ENCODE measurements at places on chromosomes 2 and 18.

DNA sequence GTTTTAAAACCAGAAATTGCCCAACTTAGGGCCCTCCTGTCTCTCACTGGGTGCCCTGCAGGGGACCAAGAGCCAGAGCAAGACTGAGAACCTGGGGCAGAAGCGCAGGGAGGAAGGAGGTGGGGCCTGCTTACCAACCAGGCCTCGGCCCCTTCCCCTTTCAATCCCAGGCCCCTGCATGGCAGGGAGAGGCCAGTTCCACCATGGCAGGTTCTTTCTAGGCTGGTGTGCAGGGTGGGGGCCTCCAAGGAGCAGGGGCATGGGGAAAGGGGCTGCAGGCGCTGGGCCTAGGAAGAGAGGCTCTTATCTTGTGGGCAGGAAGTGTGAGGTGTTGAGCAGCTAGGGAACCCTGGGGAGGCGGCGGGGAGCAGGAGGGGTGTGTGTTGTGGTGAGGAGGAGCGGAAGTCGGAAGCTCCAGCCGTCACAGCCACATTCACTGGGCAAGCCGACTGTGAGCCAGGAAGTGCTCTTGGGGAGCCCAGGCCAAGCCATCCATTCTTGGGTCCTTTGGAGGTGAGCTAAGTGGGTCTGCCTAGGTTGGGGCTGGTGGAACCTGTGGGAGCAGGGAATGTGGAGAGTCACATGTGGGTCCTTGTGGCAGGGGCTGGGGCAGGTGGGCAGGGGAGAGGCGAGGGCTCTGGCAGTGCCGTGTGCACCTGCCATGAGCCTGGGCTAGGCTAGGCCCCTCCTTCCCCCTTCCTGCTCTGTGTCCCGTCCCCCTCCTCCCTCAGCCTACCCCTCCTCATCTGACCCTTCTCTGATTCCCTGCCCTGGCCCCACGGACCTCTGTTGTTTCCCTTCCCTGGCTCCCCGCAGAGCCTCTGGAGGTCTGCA is at the start of gene PSD4:
Gene PSD4, plus strand, starts transcription at position 430 of the 834 bp plus-strand sequence. CDS start 8,486 bp downstream, outside the sequence.
- peak; percentile 83 for DNase-seq

DNA sequence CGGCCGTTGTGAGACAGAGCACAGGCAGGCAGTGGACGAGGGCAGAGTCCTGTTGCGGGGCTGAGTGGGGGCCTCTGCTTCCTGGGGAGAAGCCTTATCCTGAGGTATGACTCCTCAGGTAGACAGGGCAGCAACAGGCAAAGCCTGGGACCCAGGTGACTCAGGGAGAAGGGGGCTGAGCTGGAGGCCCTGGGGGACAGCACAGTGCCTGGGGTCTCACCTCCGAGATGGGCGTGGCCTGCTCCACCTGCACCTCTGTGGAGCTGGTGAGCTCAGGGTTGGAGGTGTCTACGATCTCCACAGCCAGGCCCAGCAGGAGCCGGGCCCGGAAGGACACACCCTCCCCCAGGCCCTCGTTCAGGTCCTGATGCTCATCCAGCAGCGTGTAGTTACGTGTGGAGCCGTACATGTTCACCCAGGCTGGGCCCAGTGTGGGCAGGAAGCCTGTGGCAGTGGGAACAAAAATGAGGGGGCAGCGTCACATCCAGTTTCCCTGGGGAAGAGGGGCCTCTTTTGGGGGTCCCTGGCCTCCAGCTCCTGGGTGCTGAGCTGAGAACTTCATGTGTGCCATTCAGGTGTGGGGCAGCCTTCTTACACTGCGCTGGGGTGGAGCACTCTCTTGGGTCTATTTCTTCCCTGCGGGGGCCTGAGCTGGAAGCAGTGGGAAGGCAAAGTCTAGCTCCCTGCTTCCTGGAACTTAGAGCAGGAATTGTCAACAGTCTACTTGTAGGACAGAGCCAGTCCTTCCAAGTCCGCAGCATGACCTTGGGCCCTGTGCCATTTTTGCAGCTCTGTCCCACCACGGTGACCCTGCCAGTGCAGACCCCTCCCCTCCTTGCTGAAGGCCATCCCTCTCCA is 2.9 kb upstream of the OTOF start:
- DNase-seq: no peak

DNA sequence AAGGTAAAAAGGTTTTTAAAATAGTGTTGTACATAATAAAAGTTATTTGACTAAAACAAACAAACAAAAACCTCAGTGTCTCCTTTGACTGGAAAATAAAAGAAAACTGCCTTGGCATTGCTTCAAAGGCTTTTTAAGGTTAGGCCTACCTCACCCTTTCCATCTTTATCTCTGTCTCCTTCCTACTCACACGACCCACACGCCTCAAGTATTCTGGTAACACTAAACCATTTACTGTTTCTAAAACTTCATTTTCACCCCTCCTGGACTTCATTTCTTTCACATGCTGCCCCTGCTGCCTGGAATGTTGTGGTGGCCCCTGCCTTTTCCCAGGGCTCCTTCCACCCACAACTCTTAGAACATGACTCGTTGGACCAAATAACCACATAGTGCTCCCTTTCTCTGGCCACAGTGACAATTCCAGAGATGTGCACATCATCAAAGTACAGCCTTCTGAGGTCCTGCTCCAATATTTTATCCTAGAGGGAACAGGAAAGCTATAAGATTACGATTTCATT is 54.0 kb downstream of the ERBB4 start:
- DNase-seq: no peak

DNA sequence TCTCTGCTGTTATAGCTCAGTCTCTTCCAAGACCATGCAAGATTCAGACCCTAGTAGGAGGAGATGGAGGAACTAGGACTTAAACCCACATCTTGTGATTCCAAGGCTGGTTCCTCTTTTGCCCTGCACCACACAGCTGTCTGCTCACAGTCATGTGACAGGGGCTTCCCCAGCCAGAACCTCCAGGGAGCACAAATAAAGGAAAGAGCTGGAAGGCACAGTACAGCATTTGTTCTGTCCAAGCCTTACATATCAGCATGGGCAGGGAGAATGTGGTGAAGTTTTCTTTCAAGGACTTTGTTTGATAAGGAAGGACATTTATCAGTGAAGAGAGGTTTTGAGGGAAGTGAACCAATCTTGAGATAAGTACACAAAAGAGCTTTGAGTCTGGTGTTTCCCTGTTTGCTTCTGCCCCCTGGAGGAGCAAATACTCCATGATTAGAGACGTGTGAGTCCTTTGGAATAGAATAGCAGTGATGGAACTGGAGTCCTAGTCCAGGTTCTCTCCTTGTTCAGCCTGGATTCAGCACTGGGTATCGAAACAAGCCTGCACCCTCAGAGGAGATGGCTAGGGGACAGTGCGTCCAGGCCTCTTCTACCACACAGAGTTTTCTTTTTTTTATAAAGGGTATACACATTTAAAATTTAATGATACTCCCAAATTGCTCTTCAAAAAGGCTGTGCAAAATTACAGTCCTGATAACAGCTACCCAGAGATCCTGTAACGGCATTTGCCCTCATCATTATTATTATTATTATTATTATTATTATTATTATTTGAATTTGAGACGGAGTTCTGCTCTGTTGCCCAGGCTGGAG is 24.6 kb upstream of the CASP10 start:
- DNase-seq: peak; percentile 15

- DNase-seq: no peak
These were observed 52.8 kb downstream of the RPL37A start for GRCh38 chr2:216551234-216552068.

DNA sequence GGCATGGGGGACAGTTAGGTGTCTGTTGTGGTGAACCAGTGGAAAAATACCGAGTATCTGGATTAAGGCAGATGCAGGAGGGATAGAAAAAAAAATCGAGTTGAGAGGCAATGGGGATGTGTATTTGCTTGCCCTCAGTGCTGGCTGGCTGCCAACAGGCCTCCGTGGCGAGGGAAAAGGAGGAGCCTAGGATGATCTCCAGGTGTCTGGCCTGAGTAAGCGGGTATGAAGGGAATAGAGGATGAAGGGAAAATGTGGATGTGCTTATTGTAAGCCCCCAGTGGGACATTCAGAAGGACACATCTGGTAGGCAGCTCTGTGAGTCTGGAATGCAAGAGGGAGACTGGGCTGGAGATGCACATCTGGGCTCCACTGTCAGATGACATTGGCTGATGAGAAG is 22.8 kb downstream of the KCNS3 start:
- no peak for DNase-seq

DNA sequence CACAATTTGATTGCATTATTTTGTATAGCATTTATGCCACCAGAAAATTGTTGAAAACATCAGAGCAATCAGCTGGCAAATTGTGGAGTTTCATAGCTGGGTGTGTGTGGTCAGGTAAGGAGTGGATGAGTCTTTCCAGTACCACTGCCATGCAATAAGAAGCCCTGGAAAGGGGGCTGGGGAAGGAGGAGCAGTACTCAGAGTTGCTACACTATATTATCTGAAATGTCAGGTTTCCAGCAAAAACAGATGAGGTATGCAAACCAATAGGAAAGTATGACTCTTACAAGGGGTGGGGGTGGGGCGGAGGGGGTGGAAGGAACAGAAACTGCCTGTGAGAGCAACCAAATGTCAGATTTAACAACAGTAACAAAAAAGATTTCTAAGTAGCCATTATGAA is 112.2 kb downstream of the SOS1 start:
- DNase-seq: no peak

DNA sequence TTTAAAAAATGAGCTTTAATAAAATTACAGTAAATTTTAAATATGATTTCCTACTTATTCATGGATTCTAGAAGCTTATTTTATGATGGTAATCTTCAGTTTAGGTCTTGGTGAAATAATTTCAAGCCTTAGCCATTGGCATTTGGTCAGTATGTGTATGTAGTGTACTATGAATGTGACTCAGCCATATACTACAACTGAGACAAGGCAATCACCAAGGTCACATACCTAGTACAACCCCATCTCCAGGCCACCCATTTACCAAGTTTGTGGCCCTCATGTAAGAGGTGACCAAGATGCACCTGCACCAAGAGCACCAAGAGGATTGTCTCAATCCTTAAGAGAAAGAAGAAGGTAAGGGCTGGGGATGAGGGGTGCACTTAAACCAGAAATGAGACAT is 54.8 kb upstream of the FRZB start:
- DNase-seq: no peak

DNA sequence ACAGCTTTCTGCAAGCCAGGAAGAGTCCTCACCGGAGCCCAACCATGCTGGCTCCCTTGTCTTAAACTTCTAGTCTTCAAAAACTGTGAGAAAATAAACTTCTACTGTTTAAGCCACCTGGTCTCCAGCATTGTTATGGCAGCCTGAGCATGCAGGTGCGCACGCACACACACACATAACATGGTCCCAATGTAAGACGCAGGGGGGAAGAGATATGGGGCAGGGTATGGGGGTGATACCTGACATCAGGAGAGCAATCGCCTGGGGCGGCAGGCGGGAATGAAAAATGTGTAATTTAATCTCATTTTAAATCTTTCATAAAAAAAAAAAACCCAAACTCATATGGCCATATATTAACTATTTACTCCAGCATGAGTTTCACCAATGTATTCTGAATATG is 18.0 kb downstream of the HJURP start:
- DNase-seq: no peak

DNA sequence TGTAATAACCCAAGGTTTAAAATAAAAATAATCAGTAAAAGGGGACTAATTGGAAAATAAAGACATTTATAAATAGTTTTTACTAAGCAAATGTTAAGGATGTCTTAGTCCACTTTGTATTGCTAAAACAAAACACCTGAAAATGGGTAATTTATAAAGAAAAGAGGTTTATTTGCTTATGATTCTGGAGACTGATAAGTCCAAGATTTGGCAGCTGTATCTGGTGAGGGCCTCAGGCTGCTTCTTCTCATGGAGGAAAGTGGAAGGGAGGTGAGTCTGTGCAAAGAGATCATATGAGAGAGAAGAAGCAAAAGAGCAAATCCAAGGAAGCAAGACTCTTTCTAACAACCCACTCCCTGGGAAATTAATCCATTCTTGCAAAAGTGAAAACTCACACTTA is 299.5 kb downstream of the DSC3 start:
- no peak for DNase-seq

DNA sequence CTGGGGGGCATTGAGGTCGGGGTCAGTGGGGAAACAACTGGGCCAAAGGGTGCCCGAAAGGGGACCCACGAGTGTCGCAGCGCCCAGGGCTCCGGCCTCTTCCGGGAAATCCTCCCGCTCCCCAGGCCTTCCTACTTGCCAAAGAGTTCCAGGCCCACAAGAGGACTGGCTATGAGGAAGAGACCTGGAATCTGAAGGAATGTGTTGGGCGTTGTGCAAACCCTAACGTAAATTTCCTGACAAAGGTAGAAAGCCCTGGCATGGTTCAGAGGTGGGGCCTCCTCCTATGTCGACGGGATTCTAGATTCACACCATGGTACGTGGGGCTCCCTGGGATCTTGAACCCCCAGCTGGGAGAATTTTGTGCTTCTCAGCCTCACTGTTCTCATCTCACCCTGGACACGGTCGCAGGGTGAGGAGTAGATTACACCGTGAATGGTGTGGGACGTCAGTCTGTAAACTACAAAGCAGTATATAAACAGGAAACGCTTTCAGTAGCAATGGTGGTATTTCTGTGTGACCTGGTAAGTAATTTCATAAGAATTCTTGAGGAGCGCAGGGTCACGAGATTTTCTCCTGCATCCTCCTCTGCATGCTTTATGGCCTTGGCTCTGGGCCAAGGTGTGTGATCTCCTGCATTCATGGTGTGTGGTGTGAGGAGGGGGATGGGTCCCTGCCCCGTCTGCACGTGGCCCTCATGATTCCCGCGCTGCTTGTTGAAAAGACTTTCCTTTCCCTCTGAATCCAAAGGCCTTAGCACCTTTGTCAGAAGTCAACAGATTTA is 868 bp downstream of the HSBP1L1 start:
- no peak for DNase-seq

DNA sequence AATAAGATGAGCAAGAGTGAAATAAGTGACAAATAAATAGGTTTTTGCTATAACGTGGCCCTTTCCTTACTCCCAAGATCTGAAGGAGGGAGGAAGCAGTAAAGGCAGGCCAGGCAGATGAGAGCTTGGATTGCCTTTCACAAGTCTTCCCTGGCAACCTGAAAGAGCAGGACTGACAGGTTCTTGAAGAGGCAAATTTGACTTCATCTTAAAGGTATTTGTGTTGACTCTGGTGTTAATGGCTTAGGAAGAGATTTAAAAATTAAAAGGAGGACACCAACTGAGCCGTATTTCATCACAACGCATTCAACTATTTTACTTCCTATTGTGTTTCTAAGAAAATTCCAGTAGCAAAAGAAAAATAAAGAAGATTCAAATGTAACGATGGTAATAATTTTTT is 3.2 kb downstream of the STRN start:
- DNase-seq: no peak

DNA sequence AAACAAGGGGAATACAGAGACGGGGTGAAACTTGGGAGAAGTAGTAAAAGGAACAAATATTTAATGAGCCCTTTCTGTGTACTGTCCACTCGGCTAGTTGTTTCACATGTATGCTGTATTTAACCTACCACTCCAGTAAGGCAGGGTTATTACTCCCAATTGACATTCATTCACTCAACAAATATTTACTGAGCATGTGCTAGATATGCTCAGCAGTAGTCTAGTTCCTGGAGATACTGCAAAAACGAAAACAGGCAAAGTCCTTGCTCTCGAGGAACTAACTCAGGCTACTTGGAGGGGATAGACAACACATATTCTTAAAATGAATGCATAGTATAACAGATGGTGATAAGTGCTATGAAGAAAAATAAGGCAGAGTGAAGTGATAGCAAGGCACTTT is 207.3 kb downstream of the SS18 start:
- no peak for DNase-seq
